ENCODE measurements at places on chromosomes 2 and 18.

- DNase-seq: no peak
These were observed 16.4 kb downstream of the VIL1 start for GRCh38 chr2:218435003-218435982.

- no peak for DNase-seq
These were observed 608.5 kb downstream of the RNF144A start for GRCh38 chr2:7525746-7526145.

DNA sequence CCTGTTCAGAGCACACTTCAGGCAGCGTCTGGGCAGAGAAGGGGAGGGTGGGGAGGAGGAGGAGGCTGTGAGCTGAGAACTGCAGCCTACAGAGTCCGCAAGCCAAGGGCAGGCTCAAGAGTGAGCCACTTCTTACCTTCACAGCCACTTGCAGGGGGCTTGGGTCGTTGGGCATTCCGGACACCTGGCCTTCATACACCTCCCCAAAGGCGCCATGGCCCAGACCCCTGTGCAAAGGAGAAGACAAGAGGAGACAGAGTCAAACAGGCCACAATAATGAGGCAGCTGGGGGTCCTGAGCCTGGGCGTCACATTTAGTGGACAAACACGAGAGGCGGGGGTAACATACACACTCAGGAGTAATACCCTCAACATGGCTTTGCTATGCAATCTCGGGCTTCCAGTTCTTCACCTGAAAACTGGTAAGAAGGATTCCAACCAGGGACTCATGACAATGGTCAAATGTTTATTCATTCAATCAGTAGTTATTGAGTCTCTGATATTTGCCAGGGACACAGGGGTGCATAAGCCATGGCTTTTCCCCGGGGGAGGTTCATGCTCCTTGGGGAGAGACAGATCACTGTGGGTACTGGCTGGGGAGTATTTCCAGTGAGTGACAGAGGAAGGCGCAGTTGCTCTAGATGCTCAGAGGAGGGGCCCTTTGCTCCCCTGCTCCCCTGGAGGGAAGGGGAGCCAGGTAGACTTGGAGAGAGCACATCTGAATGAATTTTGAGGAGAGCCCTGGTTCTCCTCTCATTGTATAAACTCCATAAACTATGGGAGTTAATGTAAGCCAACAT lies 107.4 kb downstream of the CLIP4 start:
- no peak for DNase-seq

DNA sequence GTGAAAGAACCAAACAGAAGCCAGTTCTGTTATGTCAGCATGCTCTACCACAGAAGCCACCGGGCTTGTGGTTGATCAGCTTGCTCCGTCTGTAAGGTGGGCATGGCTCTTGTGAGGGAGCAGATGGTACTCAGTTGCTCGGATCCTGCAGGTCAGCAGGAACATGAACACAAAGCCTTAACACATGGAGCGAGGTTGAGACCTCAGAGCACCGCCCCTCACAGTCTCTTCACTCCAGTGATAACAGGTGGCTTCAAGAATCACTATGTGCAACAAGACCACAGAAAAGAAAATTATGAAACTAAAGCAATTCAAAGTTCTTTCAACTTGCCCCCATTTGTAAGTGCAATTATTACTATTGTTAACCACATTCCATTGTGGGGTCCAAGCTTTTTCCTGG lies 72.1 kb downstream of the OSBPL6 start:
- DNase-seq: no peak

GRCh38 chr18:47997338-47997780 lies 66.9 kb upstream of the SMAD2 start:
- DNase-seq: no peak
